ENCODE measurements at places on chromosomes 13 and 19.
A peak's percentile ranks its signal among the peaks of the same experiment; 100 is the strongest.

GRCh38 chr19:33306853-33307792 is 4.8 kb upstream of the CEBPA start:
- H3K27me3 ChIP-seq: no peaks in the 10 kb centered on the region
- peaks cover 38% of the 10 kb centered on the region for H3K4me1 ChIP-seq
- H3K27ac ChIP-seq: no peak overlapping the region
- DNase-seq: peak; percentile 76
- H3K36me3 ChIP-seq: no peaks in the 10 kb centered on the region

DNA sequence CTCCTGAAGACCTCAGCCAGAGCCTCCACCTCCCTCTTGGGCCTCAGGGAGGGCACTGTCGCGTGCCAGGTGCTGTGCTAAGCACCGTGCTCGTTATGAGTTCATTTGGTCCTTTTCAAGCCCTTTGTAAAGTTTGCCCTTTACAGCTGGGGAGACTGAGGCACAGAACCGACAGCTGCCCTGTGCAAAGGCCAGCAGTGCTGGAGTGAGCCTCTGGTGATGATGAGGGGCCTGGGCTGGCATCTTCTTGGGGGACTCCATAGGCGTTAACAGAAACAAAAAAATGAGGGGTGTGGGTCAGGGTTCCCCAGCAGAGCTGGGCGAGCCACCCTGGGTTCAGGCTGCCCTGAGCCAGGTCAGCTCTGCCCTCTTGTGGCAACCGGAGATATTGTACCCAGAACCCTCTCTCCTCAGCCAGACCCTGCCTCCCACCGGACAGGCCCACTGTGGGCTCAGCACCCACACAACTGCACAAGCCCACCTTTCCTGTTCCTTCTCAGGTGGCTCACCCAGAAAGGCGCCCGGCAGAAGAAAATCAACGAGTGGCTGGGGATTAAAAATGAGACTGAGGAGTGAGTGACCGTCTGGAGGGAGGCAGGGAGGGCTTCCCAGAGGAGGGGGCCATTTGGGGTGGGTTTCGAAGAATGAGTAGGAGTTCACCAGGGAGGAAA is 5.5 kb upstream of the IFI30 start:
- peaks cover 43% of the 10 kb centered on the region for H3K36me3 ChIP-seq
- peak; percentile 36 for DNase-seq
- H3K4me3 ChIP-seq: no peak overlapping the region
- H3K27ac ChIP-seq: no peak overlapping the region

GRCh38 chr13:109575821-109576220 is 210.6 kb downstream of the IRS2 start:
- no peaks in the 10 kb centered on the region for H3K4me1 ChIP-seq

GRCh38 chr13:73058432-73058735 is 421 bp upstream of the KLF5 start:
- H3K4me3 ChIP-seq: no peak overlapping the region
- H3K4me1 ChIP-seq: peaks cover 14% of the 10 kb centered on the region
- no peak for DNase-seq
- peak overlapping the region; percentile 26 for H3K27ac ChIP-seq
- no peaks in the 10 kb centered on the region for H3K36me3 ChIP-seq

- peak overlapping the region; percentile 93 for H3K27ac ChIP-seq
- peaks cover 17% of the 10 kb centered on the region for H3K4me1 ChIP-seq
- H3K27me3 ChIP-seq: no peaks in the 10 kb centered on the region
- H3K36me3 ChIP-seq: no peaks in the 10 kb centered on the region
Observed at GRCh38 chr19:40433391-40434216, 7.8 kb upstream of the SERTAD1 start.

All from thyroid gland (tissue), 4 donors.